Heart left ventricle (tissue), 16 donors: ENCODE measurements at places on chromosomes 2 and 18. TPM values are rescaled to one million over a fixed set of nuclear protein-coding genes. Genes with fewer than 3 reads are reported as not detected.
A peak's percentile ranks its signal among the peaks of the same experiment; 100 is the strongest.

Gene CFAP65
- not detected for polyA plus RNA-seq

GRCh38 chr2:71826826-71827523, 320.7 kb downstream of the CYP26B1 start:
- no peak for DNase-seq

DNA sequence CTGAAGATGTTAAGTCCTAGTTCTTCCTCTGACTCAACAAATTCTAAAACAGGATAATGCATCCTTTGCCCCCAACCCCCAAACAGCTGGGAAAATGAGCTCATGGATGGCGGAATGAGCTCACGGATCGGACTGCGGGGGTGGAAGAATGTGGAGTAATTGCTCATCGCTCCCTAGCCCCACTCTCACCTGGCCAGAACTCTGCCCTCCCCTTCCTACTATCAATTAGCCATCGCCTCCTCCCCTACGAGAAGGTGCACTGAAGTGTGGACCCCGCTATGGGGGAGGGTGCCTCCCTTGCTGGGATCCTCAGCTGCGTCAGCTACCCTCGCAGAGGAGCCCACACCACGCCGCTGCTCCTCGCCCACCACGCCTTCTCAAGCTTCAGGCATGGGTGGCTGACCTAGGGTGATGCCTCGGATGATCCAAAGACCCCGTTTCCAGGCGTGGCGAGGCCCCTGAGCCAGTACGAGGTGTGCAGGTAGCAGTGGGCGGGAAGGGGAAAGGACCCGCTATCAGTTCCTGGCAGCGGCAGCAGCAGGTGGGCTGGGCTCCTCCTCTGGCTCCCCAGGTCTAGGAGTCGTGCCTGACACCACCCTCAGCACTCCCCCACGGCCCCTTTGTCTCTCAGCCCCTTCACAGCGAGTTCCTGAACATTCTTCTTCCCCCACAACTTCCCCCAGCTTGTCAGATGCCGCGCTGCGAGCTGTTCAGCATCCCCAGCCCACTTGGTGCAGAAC, 82.1 kb upstream of the POMC start:
- DNase-seq, result peak; percentile 27

DNA sequence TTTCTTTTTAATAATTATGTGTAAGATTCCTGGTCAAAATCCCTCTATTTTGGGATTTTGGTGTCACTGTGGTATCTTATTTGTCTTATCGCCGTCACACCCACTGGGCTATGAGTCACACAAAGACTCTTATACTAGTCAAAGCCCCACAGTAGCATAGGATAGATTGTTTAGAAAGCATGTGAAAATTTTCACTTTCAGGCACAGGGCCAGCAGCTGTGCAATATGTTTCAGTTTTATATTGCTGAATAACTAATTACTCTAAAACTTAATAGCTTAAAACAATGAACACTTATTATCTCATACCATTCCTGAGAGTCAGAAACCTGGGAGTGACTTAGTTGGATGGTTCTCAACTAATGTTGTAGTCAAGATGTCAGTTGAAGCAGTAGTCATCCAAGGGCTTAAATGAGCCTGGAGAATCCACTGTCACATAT, 24.0 kb downstream of the CFAP210 start:
- no peak for DNase-seq

Gene HOXD8
- 0.21 TPM for polyA plus RNA-seq

DNA sequence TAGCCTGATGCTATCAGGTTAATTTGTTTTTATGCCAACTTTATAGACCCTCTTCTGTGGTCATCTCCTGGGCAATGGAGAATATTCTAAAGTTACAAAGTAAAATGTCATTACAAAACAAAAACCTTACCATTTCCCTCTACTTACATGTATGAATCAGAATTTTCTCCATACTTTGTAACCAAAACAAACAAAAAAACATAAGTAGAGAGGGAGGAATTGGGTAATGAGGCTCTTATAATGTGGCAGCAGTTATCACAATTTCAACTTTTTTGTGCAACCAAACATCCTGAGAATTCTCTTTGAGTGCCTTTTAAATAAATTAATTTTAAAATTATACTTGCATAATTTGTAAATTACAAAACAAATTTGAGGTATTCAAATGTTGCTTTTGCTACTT, 332.8 kb downstream of the TXNL1 start:
- no peak for DNase-seq

GRCh38 chr2:109475531-109476210, 138.1 kb downstream of the SEPTIN10 start:
- no peak for DNase-seq

Gene IL36A
- not detected for polyA plus RNA-seq
